Thyroid gland (tissue), 4 donors: ENCODE measurements at places on chromosomes 16 and 17. TPM values are rescaled to one million over a fixed set of nuclear protein-coding genes. Genes with fewer than 3 reads are reported as not detected.

DNA sequence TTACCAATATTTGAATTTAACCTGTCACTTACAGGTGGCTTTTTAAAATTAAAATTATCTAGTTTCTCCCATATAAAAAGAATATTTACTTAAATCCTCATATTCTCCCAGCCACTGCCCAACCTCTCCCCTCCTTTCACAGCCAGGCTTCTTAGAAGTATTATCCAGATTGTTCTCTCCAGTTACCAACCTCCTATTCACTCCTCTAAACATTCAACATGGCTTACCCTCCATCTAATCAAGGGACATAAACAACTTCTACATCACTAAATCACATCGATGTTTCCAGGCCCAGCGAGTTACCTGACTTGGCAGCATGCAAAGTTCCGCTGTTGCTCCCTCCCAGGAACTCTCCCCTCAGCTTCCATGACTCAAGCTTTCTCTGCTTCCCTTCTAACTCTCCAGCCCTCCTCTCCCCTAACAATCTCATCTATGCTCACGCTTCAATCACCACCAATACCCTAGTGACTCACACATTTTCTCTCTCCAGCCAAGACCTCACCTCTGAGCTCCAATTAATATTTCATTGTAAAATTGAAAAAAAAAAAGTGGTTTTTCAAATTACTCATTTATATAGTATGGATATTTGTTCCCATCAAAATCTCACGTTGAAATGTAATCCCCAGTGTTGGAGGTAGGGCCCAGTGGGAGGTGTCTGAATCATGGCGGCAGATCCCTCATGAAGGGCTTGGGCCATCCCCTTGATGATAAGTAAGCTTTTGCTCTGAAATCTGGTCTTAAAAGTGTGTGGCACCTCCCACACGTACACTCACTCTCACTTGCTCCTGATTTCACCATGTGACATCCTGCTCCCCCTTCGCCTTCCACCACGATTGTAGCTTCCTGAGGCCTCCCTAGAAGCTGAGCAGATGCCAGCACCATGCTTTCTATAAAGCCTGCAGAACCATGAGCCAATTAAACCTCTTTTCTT, 88.5 kb downstream of the HELZ start:
- no peak for DNase-seq

DNA sequence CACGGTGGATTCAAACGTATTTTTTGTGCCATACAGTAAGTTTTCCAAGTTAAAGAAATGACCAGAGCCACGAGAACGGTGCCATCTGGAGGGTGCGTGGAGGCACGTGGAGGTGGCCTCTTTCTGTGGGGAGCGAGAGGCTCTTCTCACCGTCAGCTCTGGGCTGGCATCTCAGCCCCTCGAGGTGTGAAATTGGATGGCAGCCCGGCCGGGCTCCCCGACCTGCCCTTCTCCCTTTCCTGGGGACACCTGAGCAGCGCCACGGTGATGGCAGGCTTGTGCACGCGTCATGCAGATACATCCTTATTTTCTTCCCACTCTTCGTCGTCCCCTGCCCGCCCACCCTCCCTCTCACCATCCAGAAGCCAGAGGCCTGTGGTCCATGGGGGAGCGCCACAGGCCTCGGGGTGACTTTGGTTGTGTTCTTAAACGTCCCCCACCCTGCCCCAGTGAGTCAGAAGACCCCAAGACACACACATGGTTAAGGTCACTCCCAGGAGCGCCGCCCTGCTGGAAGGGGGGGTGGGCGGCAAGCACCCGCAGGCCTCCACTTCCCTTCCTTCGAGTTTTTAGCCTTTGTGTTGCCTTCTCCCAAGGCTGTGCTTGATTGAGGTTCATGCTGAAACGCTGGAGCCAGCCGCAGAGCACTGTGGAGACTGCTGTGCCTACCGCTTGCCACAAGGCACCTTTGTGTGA, 109.4 kb downstream of the BANP start:
- DNase-seq: no peak

- peak; percentile 86 for DNase-seq
Observed at GRCh38 chr17:82963104-82963950, 116.1 kb upstream of the METRNL start.

- DNase-seq: peak; percentile 83
Observed at GRCh38 chr17:27526604-27527002, 70.4 kb downstream of the KSR1 start.

DNA sequence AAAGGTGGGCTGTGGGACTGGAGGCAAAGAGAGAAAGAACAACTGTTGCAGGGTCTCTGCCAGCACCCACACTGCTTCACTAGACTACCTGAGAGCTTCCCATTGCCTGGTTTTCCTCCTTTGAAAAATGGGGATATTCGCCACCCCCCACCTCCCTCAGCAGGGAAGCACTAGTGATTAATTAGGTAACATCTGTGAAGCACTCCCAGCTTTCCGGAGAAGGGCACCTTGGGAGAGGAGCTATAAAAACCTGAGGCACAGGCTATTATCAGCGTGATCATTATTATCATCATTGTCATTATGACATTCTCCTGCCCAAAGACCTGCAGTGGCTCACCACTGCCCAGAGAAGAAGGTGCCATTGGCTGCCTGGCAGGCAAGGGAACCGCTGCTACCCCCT, 83.5 kb downstream of the XYLT1 start:
- no peak for DNase-seq

- peak; percentile 91 for DNase-seq
Observed at GRCh38 chr16:85220125-85220839, 108.0 kb upstream of the CIBAR2 start.

MRM3 gene
- total RNA-seq: 16.6 TPM

SEPTIN12 gene
- not detected for total RNA-seq

ATP6V0D1 gene
- 238 TPM for total RNA-seq

OR3A2 gene
- total RNA-seq: not detected

BICDL2 gene
- total RNA-seq: 17.1 TPM

CDH8 gene
- not detected for total RNA-seq

METTL16 gene
- 44.2 TPM for total RNA-seq
